ENCODE measurements at places on chromosomes 7 and 10.
A peak's percentile ranks its signal among the peaks of the same experiment; 100 is the strongest.

DNA sequence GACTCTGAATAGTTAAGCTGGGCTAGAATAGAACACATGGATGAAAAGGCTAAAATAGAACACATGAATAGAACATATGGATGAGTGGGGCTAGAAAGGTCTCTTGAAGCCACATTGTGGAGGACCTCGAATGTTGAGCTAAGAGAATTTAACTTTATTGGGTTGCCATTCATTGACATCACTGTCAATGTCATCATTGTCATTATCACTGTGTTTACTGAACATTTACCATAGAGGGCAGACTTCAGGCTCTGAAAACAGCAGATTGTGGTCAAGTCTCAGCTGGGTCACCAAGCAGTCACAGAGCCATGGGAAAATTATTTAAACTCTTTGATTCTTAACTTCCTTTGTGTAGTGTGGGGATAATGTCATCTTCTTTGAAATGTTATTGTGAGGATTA is 80.4 kb downstream of the WDFY4 start:
- no peak for DNase-seq

GRCh38 chr10:122590153-122590552 is 29.6 kb downstream of the DMBT1 start:
- no peak for DNase-seq

- no peak for DNase-seq
Measured at GRCh38 chr10:25675615-25676014, 258.4 kb upstream of the MYO3A start.

- no peak for DNase-seq
Measured at GRCh38 chr7:151853896-151854719, 22.8 kb downstream of the PRKAG2 start.

DNA sequence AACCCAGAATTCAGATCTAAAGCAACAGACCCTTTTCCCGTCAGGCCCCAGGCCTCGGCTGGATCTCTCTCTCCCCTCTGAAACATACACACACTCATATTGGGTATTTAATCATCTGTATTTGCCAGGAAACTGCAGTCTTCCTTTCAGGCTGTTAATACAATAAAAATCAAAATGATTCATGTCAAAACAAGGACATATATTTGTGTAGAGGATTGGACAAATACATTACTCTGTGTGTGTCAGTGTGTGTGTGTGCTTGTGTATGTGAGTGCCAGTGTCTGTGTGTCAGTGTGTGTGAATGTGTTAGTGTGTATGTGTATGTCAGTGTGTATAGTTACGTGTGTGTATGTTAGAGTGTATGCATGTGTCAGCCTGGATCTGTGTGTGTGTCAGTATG is 90.8 kb downstream of the JCAD start:
- DNase-seq, result no peak

DNA sequence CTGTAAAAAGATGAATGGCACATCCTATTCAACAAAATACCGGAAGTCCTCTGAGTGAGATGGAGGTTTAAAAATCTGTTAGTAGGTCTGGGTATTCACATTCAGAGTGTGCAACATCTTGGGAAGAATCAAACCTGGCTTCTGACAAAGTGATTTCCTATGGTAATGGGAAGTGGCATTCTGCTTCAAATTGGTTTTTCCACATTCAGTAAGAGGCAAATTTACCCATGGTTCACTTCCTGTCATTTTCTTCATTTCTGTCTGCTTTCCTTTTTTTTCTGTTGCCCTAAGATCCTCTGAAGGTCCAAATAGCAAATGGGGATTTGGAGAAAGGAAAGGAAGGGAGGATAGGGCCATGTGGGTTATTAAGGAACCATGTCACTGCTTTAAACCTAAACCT is 218.3 kb downstream of the DOCK4 start:
- DNase-seq, result no peak

- no peak for DNase-seq
Measured at GRCh38 chr7:46205478-46205877, 284.4 kb upstream of the IGFBP3 start.

DNA sequence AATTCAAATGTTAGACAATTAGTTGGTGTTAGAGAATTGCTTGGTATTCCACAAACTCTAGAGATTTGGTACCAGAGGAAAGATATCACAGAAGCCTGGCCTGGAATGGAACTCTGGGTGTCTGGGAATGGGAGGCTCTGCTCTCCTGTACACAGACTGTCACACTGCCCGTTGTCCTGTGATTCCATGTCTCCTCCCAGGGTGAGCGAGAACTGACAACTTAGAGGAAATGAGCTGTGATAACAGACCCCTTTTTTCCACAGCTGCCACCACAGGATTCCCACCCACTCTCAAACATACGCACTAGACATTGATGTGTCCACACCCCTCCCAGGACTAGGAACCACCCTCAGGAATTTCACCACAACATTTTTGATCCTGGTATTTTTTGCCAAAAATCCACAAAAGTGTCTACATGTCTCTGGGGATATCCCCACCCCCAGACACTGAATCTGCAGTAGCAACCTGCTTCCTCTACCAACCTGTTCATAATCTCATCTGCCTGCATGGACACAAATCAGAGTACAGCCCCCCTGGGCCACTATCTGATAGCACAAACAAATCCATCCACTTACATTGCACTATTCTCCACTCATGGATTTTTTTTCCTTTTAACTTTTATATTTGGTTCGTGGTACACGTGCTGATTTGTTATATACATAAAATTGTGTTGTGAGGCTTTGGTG is 4.7 kb downstream of the ZNF273 start:
- no peak for DNase-seq

- DNase-seq, result no peak
Measured at GRCh38 chr10:70007116-70007820, 45.4 kb upstream of the MACROH2A2 start.

GRCh38 chr7:156204820-156205219 is 392.6 kb upstream of the SHH start:
- no peak for DNase-seq

DNA sequence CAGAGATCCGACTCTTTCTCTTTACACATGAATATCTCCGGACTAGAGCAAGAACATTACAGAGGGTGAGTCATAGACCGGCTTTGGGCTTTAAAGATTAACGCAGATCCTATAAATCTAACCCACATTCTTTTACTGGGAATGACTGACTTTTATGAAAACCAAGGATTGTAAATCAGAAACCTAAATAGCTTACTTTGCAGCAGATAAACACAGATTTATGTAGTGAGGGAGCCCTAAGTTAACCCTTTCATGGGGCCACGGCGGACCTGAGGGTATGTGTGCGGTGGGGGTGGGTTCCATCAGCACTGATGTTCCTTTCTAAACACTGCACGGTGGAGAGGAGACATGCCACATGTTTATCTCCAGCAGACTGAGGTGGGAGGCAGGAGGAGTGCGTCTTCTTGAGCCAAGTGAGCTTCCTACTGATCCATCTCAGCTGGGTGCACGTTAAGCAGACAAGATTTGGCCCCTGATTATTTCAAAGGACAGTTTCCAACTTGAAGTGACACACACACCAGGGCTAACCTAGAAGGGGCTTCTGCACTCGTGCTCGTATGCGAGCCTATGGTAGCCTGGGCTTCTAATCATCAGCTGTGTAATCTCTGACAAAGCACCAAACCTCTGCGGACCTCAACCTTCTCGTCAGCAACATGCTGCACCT is 127.6 kb downstream of the WDR11 start:
- no peak for DNase-seq

DNA sequence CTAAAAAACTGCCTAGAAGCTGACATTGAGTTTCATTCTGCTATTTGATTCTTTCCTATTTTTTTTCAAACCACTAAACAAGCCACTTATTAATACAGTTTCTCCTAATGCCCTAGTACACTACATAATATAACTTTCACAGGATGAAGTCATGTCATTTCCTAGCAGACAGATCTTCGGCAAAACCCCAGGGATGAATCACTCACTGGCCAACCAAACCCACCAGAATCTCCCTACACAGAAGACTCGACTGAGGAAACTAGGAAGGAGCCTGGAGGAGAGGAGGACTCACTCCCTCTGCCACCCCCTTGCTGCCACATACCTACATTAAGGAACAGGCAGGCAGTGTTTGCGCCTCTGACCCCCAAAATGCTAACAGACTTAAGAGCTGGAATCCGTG is 33.4 kb downstream of the XPNPEP1 start:
- DNase-seq, result peak; percentile 15

- DNase-seq, result no peak
Measured at GRCh38 chr7:65475040-65475726, 101.5 kb downstream of the ZNF92 start.

GRCh38 chr10:57864765-57865680 is 402.7 kb downstream of the IPMK start:
- DNase-seq, result no peak

- DNase-seq, result no peak
Measured at GRCh38 chr7:157567666-157568065, 230.9 kb downstream of the DNAJB6 start.

DNA sequence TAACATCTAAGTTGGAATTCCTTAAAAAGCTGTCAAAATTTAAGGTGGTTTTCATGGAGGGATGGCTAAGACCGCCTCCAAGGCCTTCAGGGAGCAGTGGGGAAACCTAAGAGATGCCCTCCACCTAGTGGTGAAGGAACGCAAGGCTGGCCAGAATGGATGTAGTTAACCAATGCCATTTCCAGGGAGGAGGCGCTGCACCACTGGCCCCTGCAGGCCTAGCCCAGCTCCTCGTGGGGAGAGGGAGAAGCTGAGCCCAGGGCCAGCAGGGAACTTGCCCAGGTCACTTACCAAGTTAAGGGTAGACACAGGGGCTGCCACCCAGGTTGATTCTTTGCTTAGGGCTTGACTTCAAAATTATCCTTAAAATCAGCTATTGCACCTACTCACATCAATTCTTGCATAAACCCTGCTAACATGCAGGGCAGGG is 32.0 kb downstream of the FIGNL1 start:
- peak; percentile 90 for DNase-seq

DNA sequence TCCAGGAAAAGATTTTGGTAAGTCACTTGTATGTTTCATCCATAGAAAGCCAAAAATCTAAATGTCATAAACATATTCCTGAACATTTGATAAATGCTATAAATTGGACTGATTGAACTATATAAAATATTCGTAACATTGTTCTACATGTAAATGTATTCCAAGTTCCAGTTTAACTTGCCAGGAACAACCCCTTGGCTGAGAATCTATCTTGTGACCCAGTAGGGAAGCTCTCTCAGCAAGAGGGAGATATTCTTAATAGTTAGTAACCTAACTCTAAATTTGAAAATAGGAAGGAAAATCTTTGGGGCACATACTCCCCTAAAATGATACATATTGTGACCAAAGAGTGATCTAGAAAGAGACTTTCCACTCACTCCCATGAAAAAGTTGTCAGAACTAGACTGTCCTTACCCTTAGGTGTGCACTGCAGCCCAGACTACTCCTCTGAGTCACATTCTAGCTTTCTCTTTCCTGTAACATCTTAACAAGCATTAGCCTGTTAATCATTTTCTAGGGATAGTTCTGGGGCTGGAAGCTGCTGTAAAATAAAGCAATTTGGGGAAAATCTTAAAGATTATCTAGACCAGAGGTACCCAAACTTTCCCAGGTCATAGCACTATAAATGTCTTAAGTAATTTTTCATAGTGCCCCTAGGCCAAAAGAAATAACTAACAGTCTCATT is 73.7 kb upstream of the SKAP2 start:
- DNase-seq, result no peak

DNA sequence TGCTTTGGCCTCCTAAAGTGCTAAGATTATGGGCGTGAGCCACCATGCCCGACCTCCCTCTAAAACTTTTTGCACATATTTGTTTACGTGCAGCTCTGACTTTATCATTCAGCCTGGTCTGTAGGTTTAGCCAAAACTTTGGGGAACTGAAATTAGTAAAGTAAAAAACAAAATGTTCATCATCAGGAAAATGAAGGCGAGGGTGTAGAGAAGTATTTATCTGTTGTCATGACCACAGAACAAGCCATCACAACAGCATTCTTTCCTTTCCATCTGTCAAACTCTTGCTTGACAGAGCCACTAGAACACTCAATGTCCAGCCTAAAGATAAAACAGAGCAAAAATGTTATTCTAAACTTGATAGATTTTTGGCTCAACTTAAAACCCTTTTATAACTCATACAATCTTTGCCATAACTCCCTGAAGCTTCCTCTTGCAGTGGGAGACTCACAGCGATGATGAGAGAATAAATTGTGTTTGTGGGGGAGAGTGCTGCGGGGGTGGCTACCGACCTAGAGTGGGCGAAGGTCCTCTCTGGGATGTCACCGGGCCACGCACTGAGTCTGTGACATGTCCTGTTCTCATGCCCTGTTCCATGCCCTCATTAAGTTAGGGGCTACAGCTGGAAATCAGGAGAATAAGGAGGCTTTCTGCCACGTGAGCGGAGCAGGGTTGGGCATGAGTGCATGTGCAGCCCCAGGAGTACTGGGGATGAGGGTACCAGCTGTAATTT is 58.6 kb upstream of the MKRN1 start:
- DNase-seq, result no peak

DNA sequence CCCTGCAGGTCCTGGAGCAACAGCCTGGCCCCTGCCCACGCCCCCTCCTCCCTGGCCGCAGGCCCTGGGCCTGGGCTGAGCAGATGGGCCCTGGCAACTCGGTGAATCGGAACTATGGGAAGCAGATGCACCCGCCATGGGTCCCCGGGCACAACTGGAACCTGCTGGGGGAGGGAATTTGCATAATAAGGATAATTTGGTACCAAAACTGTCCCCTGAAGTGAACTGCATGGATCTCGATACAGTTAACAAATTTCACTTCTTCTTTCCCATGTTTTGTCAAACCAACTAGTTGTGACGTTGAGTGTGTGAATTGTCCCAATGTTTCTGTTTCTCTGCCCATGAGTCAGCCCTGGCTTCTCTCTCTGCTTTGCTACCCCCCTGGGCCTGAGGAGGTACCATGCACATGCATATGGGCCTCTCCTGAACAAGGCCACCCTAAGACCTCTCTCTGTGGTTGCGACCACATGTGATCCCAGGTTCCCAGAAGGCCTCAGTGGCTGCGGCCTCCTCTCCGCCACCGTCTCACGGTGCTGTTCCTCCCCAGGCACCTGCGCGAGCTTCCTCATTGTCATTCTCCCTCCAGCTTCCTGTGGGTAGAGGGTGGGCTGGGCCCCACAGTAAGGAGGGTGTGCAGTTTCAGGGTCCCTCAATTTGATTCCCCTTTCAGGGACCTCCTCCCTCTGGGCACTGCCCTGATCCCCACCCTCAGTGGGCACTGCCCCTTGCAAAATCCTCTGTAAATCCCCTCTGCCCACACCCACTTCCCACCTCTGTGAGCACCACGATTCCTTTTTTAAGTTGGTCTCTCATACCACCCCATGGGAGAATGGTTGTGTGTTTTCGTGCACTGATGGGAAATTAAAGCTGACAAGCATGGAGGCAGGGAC is 40.0 kb downstream of the FIGNL1 start:
- no peak for DNase-seq

GRCh38 chr7:72275382-72276070 is 136.6 kb downstream of the CALN1 start:
- DNase-seq, result no peak

GRCh38 chr7:32559480-32559879 is 64.2 kb downstream of the AVL9 start:
- DNase-seq, result no peak

- DNase-seq, result no peak
Measured at GRCh38 chr7:11203683-11204082, 230.0 kb downstream of the PHF14 start.

GRCh38 chr10:20839141-20839540 is 58.0 kb downstream of the NEBL start:
- no peak for DNase-seq
